ENCODE measurements at places on chromosomes 1 and 21.

DNA sequence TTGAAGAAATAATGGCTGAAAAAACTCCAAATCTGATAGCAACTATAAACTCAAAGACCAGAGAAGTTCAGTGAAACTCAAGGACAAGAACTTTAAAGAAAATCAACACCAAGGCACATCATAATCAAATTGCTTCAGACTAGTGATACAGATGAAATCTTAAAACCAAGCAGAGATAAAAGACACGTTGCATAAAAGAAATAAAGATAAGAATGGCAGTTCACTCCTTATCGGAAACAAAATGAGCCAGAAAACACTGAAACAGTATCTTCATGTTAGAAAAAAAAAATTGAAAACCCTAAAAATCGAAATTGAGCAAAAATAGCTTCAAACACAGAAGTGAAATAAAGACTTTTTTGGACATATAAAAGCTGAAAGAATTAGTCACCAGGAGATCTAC, 4.6 kb upstream of the RAB4A start:
- no peak for DNase-seq

- DNase-seq, result no peak
These were observed 25.3 kb upstream of the EFHD2 start for GRCh38 chr1:15384301-15384901.

GRCh38 chr1:25091658-25092057, 140.6 kb downstream of the SYF2 start:
- no peak for DNase-seq

- DNase-seq, result peak; percentile 39
These were observed 8.2 kb upstream of the CAP1 start for GRCh38 chr1:40032240-40032891.

DNA sequence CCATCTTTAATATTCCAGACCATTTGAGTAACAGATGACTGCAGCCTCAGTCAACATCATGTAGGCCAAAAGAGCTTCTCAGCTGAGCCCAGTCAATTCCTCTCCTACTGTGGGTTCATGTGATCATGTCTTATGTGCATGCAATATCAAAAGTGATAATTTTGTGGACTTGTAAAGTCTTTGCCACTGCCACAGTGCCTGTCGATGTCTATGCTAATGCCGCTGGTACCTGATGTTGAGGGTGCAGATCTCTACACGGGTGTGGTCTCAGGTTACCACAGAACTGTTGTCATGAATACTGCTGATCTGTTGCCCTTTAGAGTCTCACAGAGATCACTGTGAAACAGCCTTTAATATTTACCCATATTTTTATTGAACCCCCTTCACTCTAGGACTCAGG, 11.3 kb upstream of the C1orf141 start:
- no peak for DNase-seq

DNA sequence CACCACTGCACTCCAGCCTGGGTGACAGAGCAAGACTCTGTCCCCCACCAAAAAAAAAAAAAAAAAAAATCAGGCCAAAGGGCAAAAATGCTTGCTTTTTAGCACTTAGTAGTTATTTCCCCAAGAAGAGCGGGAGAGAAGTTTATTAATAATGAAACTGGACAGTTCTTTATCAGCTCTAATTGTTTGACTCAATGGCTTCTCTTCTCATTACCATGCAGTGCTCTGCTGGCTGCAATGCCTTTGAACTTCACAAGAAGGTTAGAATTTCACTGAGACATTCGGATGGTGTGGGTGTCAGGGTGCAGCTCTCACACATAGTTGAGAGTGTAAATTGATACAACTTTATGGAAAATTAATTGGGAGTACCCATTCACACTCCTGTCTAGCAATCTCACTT, 63.7 kb downstream of the EDARADD start:
- no peak for DNase-seq

GRCh38 chr1:53502641-53503432, 43.6 kb downstream of the DMRTB1 start:
- no peak for DNase-seq

GRCh38 chr1:171742577-171742922, 685 bp upstream of the VAMP4 start:
- DNase-seq, result no peak

DNA sequence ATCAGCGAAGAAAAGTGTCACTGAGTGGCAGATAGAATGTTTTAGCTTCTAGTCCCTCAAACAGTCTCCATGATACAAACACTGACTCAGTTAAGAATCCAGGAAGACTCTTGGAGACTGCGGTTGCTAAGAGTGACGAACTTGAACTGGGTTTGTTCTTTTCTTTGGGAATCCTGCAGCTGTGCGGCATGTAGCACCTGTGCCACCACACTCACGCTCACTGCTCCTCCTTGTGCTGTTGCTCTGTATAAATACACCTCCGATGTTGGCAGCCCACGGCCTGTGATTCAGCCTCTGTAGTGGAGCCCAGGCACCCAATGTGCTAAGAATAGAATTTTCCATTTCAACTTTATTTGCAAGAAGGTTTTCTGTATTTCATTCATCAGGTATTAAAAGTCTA, 5.5 kb upstream of the PPIE start:
- no peak for DNase-seq

GRCh38 chr21:33367309-33367973, 35.8 kb upstream of the IFNGR2 start:
- DNase-seq, result no peak

DNA sequence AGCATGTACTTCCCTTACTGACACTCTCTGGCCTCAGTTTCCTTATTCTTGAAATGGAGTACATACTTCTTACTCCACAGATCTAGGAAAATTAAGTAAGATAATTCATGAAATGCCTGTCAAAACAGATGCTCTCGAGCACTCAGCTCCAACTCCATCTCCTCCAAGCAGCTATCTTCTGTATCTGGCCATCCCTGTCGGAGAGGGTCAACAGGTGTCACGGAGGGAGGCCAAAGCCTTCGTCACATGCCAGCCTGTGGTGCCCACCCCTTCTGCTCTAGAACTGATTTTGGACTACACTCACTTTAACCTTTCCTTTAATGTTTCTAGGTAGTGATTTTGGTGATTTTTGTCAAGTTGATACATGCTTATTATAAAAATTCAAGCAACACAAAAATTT, 18.8 kb upstream of the PKP1 start:
- DNase-seq, result no peak

DNA sequence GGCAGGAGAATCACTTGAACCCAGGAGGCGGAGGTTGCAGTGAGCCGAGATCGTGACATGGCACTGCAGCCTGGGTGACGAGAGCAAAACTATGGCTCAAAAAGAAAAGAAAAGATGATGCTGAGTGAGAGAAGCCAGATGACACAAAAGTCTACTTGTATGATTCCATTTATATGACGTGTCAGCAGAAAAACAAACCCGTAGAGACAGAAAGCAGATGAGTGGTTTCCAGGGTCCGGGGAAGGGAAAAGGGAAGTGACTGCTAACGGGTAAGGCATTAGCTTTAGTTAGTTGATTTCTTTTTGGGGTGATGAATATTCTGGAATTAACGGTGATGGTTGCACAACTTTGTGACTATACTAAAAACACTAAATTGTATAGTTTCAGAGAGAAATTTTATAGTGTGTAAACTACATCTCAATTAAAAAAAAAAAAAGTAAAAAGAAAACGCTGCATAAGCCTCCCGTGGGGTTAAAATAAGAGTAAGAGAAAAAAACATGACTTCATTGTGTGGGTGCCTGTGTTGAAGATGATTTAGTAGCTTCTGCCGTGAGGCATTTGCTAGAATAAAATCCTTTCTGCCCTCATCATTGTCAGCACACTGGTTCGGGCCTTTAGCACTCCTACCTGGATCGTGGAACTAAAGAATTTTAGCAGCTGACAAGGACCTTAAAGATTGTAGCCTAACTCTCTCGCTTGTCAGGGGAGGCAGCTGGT, 24.7 kb upstream of the ATP5PO start:
- no peak for DNase-seq

DNA sequence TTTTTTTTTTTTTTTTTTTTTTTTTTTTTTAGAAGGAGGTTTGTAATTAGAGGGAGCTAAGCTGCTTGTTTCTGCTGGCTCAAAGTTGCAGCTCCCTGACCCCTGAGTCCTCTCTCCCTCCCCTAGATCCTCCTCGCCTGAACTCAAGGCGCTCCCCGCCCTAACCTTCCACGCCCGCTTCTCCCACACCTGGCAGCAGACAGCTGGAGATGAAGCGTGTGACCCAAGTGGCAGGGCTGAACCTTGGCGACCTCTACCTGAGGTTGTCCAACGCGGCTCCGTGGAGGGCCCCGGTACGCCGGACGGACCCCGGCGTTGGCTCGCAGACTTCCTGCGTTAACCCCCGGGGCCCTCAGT, 795 bp downstream of the NGF start:
- DNase-seq, result no peak
